ENCODE measurements at places on chromosomes 5 and 9.
A peak's percentile ranks its signal among the peaks of the same experiment; 100 is the strongest.

DNA sequence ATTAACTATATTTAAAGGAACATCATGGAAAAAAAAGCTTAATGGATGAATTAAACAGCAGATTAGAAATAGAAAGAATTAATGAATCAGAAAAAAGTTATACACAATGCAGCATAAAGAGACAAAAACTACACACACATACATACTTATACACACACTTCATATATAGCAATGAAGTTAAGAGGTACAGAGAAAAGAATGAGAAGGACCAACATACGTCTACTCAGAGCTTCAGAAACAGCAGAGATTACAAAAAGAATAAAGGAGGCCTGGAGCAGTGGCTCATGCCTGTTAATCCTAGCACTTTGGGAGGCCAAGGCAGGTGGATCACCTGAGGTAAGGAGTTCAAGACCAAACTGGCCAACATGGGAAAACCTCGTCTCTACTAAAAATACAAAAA, 133.9 kb upstream of the TNPO1 start:
- DNase-seq = no peak

- DNase-seq = no peak
These were observed 105.2 kb upstream of the CACNA1B start for GRCh38 chr9:137772281-137772873.

DNA sequence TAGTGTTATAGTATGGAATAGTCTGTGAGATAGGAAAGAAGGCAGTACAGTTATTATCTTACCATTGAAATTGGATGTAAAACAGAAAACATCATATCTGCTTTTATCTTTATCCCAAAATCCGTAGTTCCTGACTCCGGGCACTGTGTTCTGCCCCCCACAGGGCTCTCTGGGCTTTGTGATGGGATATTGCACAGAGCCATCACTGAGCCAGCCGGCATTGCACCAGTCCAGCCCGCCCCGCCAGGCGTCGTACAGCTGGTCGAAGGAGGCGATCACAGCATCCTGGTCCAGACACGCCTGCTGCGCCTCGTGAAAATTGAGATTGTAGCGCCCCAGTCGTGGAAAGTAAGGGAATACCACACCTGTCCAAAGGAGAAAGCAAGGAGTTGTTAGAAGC, 76.4 kb downstream of the HAPLN1 start:
- no peak for DNase-seq

- no peak for DNase-seq
These were observed 446.5 kb downstream of the EFNA5 start for GRCh38 chr5:107224272-107224671.

GRCh38 chr5:32217886-32218396, 43.8 kb upstream of the GOLPH3 start:
- peak; percentile 53 for DNase-seq

- no peak for DNase-seq
These were observed 165.5 kb downstream of the CACNA1B start for GRCh38 chr9:138043061-138043410.

- no peak for DNase-seq
These were observed 34.2 kb downstream of the MARCHF6 start for GRCh38 chr5:10387690-10388089.

- DNase-seq = peak; percentile 73
These were observed 243.5 kb downstream of the ENC1 start for GRCh38 chr5:74396913-74397622.

DNA sequence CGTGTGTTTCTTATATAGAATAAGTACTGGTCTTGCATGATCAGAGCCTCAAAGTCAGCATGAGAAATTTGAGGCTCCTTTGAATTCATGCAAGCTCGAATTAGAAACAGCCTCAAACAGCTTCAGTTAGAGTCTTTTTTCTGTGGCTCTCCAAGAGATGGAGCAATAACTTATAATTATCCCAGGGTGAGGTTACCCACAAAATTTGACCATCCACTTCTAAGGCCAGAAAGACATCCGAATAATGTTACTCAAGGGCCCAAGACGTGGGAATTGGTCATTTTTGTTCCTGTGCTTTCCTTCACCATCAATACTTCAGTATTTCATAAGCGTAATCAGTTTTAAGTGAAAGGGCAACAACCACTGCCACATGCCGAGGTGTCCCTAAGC, 89.7 kb downstream of the DAPK1 start:
- DNase-seq = no peak

DNA sequence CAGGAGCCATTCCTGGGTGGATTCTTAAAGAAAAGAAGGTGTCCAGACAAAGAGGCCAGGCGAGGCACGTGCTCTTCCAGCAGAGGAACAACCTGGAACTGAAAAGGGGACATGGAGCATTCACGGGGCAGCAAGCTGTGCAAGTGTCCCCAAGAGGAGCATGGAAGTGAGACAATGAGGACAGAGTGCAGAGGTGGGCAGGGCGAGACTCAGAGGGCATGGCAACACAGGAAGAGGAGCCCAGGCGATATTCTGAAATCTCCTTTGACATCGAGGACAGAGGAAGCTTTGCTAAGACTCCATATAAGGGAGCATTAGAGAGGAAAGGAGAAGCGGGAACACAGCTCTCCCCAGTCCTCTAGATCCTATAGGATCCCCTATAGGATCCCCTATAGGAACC, 29.4 kb upstream of the SPATA31E1 start:
- no peak for DNase-seq

GRCh38 chr5:33439905-33440481, 772 bp upstream of the TARS1 start:
- no peak for DNase-seq
